ENCODE measurements at places on chromosomes 16 and 17.

- DNase-seq: no peak
These were observed 129.4 kb downstream of the SOX9 start for GRCh38 chr17:72250206-72250605.

GRCh38 chr16:9049241-9049640 lies 42.2 kb upstream of the HAPSTR1 start:
- DNase-seq: no peak

DNA sequence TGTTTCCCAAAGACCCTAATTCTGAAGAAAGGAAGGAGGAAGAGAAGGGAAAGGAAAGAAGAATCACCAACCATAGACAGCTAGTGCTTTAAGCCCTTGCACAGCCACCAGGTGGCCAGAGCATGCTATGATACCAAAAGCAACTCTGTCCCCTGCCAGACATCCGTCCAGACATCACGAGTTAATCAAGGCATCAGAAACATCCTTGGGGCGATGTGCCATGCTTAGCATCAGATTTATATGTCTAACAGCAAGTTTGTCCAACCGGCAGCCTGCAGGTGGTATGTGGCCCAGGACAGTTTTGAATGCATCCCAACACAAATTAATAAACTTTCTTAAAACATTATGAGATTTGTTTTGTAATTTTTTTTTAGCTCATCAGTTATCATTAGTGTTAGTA lies 2.9 kb upstream of the CRYBA1 start:
- DNase-seq: no peak

DNA sequence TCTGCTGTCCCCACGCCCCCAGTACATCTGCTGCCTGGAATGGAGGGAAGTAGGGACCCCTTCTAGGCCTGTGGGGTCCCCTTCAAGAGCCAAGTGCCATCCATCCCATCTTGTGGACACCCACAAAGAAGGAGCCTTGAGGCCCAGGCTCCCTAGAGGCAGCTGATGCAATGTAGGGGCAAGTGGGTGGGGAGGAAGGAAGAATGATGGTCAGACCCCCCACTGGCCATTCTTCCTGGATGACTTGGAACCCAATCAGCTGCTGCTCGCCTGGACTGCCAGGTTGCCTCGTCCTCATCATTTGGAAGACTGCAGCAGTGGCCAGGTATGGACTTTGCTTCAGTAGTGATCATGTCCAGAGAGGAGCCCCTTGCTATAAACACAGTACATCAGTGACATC lies 48.9 kb downstream of the SMPD3 start:
- DNase-seq: no peak

DNA sequence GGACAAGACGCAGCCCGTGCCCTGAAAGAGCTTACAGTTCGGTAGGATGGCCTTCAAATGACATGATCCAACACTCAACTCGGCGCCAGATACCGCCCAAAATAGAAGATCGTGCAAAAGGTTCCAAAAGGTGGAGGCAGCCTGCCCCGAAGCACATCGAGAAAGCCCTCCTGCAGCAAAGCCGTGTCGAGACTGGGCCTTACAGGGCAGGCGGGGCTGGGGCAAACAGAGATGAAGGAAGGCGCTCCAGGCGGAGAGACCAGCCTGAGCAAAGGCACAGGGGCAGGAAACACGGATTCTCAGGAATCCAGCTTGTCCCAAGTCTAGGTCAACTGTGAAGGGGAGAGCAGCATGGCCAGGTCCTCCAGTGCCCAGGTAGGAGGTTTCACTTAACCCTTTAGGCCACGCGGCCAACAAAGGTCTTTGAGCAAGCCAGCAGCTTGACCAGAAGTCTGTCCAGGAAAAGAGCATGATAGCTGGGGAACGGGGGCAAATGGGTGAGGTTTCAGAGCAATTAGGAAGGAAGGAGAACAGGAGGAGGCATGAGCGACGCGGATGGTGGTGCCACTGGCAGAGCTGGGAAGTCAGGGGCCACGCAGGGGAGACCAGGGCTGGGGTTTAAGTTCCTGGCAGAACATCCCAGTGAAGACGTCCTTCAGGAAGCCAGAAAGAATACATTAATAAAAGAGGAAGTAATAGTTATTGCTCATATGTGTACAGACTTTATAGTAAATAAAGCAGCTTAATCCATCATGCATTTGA lies 21.2 kb upstream of the EIF1 start:
- DNase-seq: no peak

DNA sequence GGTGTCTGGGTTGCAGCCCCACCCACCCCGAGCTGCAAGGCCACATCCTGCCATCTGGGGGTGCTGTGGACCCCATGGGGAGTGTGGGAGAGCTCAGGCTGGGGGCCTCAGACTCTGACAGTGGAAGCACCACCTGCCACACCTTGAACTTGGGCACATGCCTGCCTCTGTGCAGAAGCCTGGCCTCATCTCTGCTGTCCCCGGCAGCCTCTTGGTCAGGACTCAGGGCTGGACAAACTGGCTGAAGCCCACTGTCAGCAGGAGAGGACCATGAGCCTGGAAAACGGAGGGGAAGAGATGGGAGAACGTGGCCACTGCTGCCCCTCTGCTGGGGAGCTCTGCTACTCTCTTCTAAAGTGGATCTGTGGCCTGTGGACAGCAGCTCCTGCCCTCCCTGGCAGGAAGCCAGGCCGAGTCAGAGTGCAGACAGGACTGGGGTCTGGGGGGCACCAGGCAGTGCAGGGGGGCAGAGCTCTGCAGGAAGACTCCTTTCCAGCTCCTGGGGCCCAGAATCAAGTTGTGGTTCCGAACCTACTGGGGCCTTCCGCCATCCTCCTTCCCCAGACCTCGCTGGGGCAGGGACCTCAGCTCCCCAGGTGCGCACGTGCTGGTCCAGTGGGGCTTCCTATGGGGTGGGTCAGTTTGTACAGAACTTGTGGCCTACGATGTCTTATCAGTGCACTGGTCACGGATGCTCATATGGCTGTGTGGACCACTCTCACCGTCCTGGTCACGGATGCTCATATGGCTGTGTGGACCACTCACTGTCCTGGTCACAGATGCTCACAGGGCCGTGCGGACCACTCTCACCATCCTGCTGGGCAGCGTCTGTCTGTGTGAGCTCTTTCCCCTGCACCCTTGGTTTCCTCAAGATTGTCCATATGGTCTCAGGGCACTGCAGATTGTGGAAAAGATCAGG lies 207.7 kb downstream of the LAT start:
- DNase-seq: no peak

GRCh38 chr17:61205931-61206330 lies 193.7 kb upstream of the TBX2 start:
- no peak for DNase-seq

All from activated naive CD8-positive, alpha-beta T cell treated with anti-CD3 and anti-CD28 coated beads for 36 hours (primary cell).